ENCODE measurements at places on chromosomes 4 and X.

DNA sequence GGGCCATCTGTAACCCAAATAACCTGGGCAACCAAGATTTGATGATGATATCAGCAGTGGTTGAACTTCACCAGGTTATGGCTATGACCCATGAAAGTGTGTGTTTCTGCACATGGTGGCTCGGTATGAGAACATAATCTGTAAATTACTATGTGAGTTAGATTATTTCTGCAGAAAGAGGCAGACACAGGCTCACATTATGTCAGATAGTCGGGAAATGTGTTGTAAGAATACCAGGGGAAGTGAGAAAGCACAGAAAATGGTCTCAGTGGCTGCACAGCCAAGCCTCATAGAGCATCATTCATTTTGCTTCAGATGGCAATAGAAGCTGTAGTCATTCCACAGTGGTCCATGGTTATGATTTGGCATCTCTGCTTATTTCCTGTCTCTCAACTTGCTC lies 63.0 kb upstream of the RBPJ start:
- DNase-seq, result no peak

DNA sequence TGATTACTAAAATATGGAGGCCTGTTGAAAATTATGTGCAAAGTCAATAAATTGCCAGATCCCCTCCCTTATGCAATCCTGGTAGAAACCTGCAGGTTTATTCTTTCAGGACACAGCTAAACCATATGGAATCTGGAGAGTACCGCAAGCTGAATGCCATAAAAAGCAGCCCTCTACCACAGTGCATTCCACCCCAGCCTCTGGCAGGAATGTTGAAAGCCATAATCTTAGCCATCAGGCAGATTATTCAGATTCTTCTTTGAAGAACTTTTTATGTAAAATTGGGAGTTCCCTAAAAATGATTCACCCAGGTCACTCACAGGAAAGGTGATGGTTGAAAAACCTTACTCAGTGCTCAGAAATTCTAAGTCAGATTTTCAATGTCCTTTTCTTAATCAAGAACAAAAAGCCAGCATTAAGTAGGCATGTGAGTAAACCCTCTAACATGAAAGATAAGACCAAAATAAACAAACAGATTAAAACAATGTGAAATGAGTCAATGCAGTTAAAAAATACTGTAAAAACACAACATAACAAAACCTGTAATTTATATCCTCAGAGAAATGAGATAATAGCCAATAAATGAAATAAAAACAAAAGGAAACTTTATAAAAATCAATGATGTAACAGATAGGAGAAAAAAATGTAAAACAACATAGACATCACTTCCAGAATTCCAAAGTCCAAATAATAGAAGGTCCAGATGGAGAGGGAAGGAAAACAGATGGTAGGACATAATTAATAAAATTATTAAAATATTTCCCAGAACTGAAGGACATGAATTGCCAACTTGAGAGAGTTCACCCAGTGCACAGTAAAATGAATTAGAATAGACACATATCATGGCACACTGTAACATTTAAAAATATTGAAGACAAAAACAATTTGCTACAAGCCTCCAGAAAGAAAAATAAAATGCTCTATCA lies 226.9 kb downstream of the FSTL5 start:
- no peak for DNase-seq

- DNase-seq, result no peak
Measured at GRCh38 chr4:142124874-142125273, 488.5 kb downstream of the IL15 start.

GRCh38 chr4:17968721-17969120 lies 52.8 kb downstream of the LCORL start:
- no peak for DNase-seq

- DNase-seq, result peak; percentile 18
Measured at GRCh38 chr4:173334891-173335752, 964 bp upstream of the HMGB2 start.

- peak; percentile 12 for DNase-seq
Measured at GRCh38 chrX:21373637-21374162, 518 bp upstream of the CNKSR2 start.

DNA sequence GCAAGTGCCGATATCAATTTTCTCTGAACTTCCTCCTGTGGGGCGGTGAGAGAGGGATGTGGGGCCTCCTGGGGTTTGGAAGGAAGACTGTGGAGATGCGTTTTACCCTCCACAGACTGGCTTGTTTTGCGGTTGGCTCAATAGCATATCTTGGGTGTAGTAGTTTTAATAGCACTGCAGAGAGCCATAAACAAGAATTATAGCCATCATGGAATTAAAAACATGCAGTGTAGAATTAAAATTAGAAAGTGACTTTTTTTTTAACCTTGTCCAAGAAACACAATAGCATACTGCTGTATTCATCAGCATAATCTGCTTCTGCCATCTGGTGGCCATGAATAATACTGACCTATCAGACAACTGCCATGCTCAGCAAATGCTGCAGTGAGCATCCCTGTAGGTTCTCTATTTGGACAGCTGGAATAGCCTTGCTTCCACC lies 47.3 kb upstream of the SCML1 start:
- DNase-seq, result peak; percentile 2

GRCh38 chr4:183873409-183874185 lies 31.5 kb upstream of the STOX2 start:
- no peak for DNase-seq

GRCh38 chr4:167614866-167615265 lies 380.6 kb upstream of the SPOCK3 start:
- no peak for DNase-seq

DNA sequence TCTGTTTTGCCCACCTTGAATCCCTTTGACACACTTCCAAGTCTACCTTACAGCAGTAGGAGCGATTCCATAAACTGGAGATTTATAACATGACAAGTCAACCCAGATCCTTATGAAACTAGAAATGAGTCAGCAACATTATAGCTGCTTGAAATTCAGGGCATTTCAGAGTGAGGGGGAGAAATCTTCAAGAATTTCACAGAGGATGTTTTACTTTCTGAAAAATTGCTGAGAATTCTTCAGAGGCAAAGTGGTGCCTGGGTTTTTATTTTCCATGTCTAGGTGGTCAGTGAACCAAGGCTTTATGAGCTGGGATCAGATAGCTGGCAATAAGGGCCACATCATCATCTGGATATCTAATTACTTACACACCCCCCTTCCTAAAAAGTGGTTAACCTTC lies 119.8 kb downstream of the PPARGC1A start:
- DNase-seq, result no peak

- no peak for DNase-seq
Measured at GRCh38 chrX:77444545-77444944, 2.6 kb upstream of the FGF16 start.

DNA sequence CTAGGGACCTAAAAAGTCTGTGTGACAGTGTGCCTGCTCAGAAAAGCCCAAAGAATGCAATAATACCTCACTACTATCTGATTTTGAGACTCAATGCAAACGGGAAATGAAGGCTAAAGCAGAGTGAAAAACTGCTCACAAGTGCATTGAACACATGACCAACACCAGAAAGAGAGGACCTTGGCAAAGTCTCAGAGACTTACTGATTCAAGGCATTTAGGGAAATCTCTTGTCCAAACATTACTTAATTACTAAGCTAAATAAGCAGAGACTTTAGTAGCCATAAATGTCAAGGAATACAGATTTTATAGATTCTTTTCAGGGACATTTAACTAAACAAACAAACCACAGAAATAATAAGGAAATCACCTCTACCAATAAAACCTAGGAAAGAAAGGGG lies 916.0 kb downstream of the FSTL5 start:
- DNase-seq, result no peak

DNA sequence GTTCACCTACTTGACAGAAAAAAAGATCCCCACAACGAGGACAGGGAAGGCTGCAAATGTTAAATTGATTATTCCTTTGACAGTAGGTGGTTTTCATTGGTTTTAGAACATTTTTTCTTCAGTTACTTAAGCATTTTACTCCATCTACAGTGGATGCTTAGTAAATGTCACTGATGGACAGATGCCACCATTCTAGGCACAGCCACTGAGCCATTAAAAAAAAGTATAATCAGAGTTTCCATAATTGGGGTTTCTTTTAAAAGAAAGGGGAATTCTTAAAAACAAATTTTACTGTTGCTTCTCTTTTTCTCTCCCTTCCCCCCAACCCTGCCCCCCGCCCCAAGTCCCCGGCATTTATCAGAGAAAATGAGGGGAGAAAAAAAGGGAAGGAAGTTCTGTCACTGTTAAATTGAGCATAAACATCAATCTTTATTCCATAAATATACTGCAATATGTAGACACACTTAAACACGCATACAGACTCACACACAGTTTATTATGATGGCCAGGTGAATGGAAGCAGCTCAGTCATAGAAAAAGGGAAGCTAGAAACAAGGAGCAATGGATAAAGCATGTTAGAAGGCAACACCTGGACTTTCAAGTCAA lies 79.7 kb upstream of the PRPS2 start:
- no peak for DNase-seq

DNA sequence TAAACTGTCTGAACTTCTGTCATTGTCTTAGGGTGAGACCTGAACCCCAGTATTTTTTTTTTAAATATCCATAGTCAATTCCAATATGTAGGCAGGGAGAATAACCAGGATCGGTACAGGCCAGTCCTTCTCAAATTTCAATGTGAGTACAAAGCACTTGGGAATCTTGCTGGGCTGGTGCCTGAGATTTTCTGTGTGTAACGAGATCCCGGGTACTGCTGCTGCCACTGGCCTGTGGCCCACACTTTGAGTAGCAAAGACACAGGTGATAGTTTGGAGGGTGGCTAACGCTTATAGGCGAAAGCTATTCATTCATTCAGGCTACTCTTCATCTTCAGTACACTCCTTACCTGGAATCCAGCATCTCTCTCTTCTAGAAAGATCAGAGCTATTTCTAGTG lies 923.6 kb upstream of the TENM3 start:
- no peak for DNase-seq

GRCh38 chrX:20026278-20026677 lies 35.4 kb upstream of the BCLAF3 start:
- DNase-seq, result no peak

- no peak for DNase-seq
Measured at GRCh38 chr4:145316897-145317574, 136.6 kb upstream of the OTUD4 start.

DNA sequence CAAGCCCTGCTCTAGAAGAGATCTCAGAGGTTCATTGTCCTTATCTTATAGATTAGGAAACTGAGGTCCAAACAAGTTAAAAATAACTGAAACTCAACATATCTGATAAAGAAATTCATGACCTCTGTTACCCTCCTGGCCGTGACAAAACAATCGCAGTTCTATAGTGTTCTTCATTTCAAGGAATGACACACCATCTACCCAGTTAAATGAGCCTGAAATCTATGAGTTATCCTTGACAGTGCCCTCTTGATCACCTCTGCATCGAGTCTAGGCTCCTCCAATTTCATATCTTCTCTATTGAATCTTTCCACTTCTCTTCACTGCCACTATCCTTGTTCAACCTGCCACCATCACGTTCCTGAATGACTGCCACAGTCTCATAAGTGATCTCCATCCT lies 325.3 kb upstream of the TEX13C start:
- no peak for DNase-seq

GRCh38 chrX:107691024-107691448 lies 62.7 kb downstream of the PRPS1 start:
- no peak for DNase-seq

DNA sequence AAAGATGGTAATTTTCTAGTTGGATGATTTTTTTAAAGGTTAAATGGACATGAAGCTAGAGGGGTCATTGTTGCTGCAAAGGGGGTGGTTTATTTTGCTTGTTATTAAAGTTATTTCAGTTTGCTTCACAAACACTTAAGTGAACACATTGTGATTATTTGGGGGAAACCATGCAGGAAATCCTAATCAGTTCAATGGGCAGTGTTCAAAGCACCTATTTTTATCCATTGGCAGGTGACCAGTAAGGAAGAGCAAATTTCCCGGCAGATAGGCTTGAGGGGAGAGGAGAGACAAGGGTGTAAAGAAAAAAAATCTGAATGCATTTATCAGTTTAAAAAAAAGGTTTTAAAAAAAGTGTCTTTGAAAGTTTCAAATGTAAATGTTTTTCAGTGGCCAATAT lies 17.6 kb downstream of the GPR174 start:
- no peak for DNase-seq

DNA sequence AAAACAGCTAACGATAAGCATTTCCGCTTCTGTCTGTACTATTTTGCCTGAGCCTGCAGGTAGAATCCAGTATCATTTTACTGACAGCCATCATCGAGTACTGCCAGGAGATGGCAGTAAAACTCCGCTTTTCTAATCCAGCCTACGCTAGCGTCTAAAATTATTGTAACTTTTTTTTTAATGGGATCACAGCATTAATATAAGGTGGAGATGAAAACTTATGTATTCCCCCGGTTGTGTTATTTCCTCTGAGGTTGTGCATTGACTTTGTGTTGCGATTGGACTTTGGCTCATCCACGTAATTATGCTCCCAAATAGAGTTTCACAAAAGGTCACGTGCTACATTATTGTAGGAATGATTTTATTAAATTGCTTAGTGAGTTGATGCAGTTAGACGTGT lies 248.1 kb downstream of the C4orf33 start:
- DNase-seq, result no peak

DNA sequence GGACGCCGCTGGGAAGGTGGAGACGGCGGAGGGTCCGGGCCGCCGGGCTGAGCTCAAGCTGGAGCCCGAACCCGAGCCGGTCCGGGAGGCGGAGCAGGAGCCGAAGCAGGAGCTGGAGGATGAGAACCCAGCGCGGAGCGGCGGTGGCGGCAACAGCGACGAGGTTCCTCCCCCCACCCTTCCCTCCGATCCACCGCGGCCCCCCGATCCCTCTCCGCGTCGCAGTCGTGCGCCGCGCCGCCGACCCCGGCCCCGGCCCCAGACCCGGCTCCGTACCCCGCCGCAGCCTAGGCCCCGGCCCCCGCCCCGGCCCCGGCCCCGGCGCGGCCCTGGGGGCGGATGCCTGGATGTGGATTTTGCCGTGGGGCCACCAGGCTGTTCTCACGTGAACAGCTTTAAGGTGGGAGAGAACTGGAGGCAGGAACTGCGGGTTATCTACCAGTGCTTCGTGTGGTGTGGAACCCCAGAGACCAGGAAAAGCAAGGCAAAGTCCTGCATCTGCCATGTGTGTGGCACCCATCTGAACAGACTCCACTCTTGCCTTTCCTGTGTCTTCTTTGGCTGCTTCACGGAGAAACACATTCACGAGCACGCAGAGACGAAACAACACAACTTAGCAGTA lies 483 bp downstream of the USP27X start:
- DNase-seq, result no peak

All from stimulated activated CD4-positive, alpha-beta T cell treated with anti-CD3 and anti-CD28 coated beads, Interleukin-12 subunit alpha, Interleukin-12 subunit beta, amount 100 ng/mL, for 4 hours (primary cell).